ENCODE measurements at places on chromosomes 6 and 20.

DNA sequence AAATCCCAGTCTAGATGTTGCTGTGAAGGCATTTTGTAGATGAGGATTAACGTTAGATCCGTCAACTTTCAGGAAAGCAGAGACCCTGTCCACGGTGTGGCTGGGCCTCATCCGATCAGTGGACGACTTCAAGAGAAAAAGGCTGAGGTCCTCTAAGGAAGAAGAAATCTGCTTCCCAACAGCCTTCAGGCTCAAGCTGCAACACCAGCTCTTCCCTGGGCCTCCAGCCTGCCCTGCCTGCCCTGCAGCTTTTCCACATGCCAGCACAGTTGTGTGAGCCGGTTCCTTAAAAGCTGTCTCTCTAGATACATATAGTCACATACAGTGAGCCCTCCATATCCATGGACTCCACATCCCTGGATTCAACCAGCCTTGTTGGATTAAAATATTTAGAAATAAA is 14.1 kb upstream of the PDE10A start:
- no peak for DNase-seq

DNA sequence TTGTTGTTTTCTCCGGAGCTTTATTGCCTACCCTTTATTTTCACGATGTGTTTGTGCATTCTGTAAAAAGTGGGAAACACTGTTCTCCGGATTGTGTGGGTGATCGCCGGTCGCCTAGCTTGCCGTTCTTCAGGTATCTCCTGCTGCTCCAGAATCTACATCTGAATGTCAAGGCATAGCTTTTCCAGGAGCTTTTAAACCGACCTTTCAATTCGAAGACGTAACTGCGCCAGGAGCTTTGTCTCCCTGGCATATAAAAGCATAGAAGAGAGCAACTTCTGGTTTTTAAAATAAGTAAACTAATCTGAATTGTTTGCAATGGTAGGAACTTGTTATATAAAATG is 96.0 kb downstream of the HFE start:
- DNase-seq: no peak

GRCh38 chr6:163415620-163416556 is 1.4 kb downstream of the QKI start:
- DNase-seq: peak; percentile 25

GRCh38 chr6:71496018-71496721 is 207.6 kb downstream of the OGFRL1 start:
- DNase-seq: no peak

- DNase-seq: no peak
Observed at GRCh38 chr20:23034721-23035671, at the start of gene SSTR4. Gene SSTR4 (plus strand): TSS chr20:23035312. CDS start chr20:23035484, 172 bp downstream.

GRCh38 chr6:156028335-156029131 is 572.9 kb upstream of the NOX3 start:
- DNase-seq: no peak

- DNase-seq: peak; percentile 8
Observed at GRCh38 chr20:36273414-36274180, 32.5 kb upstream of the DLGAP4 start.

DNA sequence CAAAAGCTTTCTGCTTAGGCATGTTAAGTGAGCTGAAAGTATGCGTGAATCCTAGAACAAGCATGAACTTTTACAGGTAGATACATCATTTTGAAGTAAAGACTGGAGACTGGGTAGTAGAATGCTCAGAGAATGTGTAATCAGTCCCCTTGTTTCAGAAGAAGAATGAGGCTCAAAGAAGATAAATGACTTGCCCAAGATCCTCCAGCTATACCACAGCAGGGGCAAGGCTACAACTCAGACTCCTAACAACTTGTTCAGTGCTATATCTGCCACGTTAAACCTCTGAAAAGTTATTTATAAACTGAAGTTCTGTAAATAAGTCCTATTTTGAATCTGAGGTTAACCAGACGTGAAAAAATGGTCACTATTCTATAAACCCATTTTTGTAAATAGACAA is 2.9 kb downstream of the RIPOR2 start:
- DNase-seq: no peak

- DNase-seq: no peak
Observed at GRCh38 chr6:168315596-168315995, 4.0 kb downstream of the DACT2 start.

DNA sequence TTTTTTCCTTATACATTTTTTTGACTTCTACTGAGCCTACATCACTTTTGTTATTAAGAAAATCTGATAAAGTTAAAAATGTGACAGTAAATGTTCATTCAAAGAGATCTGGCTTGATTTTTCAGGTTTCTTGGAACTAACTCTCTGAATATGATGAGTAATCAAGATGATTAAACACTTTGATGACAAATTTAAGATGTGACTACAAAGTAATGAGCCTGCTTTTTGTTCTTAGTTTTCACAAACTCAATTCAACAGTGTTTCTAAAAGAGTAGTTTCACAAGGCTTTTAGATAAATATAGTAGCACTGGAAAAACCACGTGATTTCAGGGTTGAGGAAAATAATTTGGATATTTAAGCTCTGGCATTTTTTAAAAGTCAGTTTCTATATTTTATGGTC is 37.9 kb upstream of the HDDC2 start:
- DNase-seq: no peak

DNA sequence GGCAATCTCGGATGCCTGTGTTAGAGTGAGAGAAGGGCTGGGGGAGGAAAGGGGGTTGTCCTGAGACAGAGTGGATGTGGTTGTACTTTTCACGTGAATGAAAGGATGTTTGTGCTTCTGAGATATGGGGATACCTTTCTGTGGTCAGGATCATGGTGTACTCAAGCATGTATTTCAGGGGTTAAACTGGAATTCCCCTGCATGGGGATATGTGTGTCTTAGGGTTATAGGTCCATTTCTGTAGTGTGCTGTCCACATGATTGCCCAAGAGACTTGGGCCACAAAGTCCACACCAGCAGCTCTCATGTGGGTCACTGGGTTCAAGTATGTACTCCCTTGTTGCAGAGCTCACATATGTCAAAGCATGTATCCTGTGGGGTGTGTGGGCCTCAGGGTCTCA is 10.5 kb downstream of the SYNGAP1 start:
- no peak for DNase-seq

- no peak for DNase-seq
Observed at GRCh38 chr6:130245267-130245666, 22.5 kb upstream of the SAMD3 start.

DNA sequence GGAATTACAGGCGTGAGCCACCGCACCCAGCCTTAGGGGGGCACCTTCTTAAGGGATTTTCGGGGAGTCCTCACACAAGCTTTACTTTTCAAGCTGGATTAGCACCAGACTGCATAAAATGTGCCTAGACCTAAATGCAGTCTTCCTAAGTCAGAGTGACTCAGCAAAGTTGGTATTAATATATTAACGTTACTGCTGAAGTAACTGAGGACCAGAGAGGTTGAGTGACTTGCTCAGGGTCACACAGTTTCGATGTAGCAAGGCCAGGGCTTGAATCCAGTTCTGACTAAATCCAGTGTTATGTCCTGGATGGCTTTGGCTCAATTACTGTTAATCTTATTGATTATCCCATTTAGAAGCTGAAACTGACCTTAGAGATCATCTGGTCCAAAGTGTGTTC is 13.4 kb downstream of the EDEM2 start:
- DNase-seq: no peak

GRCh38 chr20:35674921-35675320 is 10.2 kb upstream of the CPNE1 start:
- DNase-seq: no peak

All from activated CD4-positive, alpha-beta T cell treated with anti-CD3 and anti-CD28 coated beads, Interleukin-2, amount 50 U/mL, for 1 hour (primary cell).